ENCODE measurements at places on chromosomes 12 and 14.
A peak's percentile ranks its signal among the peaks of the same experiment; 100 is the strongest.

- H3K4me3 ChIP-seq, result peak within 1 kb of the TSS; percentile 99
- peak within 1 kb of the TSS; percentile 99 for H3K27ac ChIP-seq
- peaks cover 33% of the 10 kb centered on the region for H3K4me1 ChIP-seq
Observed at GRCh38 chr12:14961466-14962152, at the start of gene ARHGDIB. TSS of gene ARHGDIB (minus strand) at chr12:14961601. CDS start at chr12:14950712, 10,889 bp downstream.

- H3K36me3 ChIP-seq, result no peaks in the 10 kb centered on the region
- no peak overlapping the region for H3K4me3 ChIP-seq
- H3K27me3 ChIP-seq, result peaks cover 9% of the 10 kb centered on the region
- H3K4me1 ChIP-seq, result peaks cover 9% of the 10 kb centered on the region
- H3K27ac ChIP-seq, result no peak overlapping the region
Observed at GRCh38 chr12:4643747-4644146, 5.1 kb downstream of the AKAP3 start.

GRCh38 chr14:45065540-45065939 is 18.4 kb upstream of the PRPF39 start:
- peaks cover 13% of the 10 kb centered on the region for H3K4me1 ChIP-seq
- H3K27ac ChIP-seq, result no peak overlapping the region
- no peak for DNase-seq
- H3K27me3 ChIP-seq, result no peaks in the 10 kb centered on the region
- no peak overlapping the region for H3K4me3 ChIP-seq
- H3K36me3 ChIP-seq, result peaks cover 6% of the 10 kb centered on the region

DNA sequence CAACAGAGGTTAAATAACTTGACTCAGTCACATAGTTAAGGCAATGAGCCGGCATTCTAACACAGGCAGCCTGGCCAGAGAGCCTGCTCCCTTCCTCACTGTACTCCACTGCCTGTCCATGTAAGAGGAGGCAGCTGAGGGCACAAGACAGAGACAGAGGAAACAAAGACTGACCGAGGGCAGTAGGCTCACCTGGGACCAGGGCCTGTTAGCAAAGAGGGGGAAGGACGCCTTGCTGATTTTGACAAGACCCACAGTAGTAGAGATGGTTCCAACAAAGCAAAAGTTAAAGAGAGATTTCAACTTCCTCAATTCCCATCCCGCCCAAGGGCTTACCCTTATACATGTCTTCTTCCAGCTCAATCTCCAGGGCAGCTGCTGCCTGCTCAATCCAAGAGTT is 26.5 kb downstream of the OTUB2 start:
- no peak overlapping the region for H3K4me3 ChIP-seq
- peaks cover 71% of the 10 kb centered on the region for H3K36me3 ChIP-seq
- peaks cover 46% of the 10 kb centered on the region for H3K4me1 ChIP-seq
- no peak for DNase-seq

- no peak overlapping the region for H3K27ac ChIP-seq
- no peaks in the 10 kb centered on the region for H3K36me3 ChIP-seq
- no peaks in the 10 kb centered on the region for H3K4me1 ChIP-seq
- no peak overlapping the region for H3K4me3 ChIP-seq
Observed at GRCh38 chr12:95182868-95183415, 34.3 kb downstream of the FGD6 start.

DNA sequence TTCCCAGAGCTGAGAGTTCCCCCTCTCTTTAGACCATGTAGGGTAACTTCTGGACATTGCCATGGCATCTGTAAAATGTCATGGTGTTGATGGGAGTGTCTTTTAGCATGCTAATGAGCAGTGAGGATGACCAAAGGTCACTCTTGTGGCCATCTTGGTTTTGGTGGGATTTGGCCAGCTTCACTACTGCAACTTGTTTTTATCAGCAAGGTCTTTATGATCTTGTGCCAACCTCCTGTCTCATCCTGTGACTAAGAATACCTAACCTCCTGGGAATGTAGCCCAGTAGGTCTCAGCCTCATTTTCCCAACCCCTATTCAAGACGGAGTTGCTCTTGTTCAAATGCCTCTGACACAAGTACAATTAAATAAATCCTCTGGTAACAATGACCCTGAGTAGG is 244.4 kb downstream of the NEDD1 start:
- H3K4me3 ChIP-seq, result no peak overlapping the region
- no peaks in the 10 kb centered on the region for H3K27me3 ChIP-seq
- no peaks in the 10 kb centered on the region for H3K36me3 ChIP-seq
- no peak for DNase-seq

DNA sequence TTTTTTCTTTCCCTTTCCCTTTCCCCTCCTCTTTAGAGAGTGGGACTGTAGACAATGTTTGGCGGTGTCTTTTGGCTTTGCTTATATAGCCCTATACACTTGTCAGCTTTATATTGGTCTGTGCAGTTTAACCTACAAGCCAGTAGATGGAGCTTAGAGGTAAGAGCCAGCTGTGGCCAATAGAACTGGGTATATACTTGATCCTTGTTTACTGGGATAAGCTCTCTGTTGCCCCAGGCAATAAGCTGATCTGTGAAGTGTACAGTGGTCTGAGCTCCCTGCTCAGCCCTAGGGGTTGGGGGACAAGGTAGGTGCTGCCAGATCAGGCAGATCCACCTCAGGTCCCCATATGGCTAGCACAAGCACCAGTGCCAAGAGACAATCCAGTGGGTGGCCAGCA is 434.1 kb downstream of the NOVA1 start:
- H3K4me3 ChIP-seq, result no peak overlapping the region
- H3K36me3 ChIP-seq, result no peaks in the 10 kb centered on the region
- H3K27ac ChIP-seq, result no peak overlapping the region
- no peak for DNase-seq

- peak overlapping the region; percentile 62 for H3K4me3 ChIP-seq
- H3K27ac ChIP-seq, result peak overlapping the region; percentile 45
- DNase-seq, result peak; percentile 7
- H3K36me3 ChIP-seq, result no peaks in the 10 kb centered on the region
Observed at GRCh38 chr12:63151623-63152320, 771 bp upstream of the AVPR1A start.

DNA sequence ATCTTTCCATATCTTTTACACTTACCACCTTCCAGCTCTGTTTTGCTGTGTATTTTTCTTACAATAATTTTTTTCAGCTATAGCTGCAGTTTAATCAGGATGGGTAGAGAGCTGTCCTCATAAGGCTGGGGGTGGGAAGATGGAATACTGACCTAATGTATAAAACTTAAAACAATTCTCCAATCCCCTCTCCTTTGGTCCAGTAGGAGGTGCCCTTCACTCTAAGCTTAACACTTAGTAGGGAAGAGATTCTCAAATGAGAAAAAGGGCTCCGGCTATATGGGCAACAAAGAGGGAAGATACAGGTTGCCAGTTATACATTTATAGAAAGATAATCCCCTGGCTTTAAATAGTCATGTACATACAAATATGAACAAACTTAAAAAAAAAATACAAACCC is 2.8 kb downstream of the ORMDL2 start:
- H3K4me1 ChIP-seq, result peaks cover 27% of the 10 kb centered on the region
- no peak overlapping the region for H3K4me3 ChIP-seq
- H3K27ac ChIP-seq, result no peak overlapping the region
- H3K36me3 ChIP-seq, result peaks cover 42% of the 10 kb centered on the region

DNA sequence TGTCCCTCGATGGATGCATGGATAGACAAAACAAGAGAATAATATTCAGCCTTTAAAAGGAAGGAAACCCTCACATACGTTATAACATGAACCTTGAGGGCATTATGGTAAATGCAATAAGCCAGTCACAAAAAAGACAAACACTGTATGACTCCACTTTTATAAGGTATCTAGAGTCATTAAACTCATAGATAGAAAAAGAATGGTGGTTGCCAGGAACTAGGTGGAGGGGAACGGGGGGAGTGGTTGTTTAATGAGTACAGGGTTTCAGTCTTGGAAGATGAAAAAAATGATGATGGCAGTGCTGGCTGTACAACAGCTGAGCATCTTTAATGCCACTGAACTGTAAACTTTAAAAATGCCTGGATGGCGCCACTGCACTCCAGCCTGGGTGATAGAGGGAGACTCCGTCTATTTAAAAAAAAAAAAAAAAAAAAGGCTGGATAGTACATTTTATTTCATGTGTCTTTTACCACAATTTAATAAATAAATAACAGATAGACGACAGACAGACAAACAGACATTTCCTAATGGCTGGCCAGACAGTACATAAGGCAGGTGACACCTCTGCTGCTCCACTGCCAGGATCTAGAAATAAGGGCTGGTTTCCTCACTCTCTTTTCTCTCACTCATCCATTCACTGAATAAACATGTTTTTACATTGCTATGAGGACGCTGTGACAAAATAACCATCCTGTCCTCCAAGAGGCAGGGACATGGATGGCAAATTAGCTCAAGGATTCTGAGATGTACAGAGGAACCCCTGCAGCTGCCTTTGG is 118.8 kb downstream of the FOXN3 start:
- no peak overlapping the region for H3K4me3 ChIP-seq
- H3K36me3 ChIP-seq, result peaks cover 34% of the 10 kb centered on the region
- peaks cover 17% of the 10 kb centered on the region for H3K4me1 ChIP-seq
- no peak for DNase-seq
- H3K27ac ChIP-seq, result no peak overlapping the region
- no peaks in the 10 kb centered on the region for H3K27me3 ChIP-seq

DNA sequence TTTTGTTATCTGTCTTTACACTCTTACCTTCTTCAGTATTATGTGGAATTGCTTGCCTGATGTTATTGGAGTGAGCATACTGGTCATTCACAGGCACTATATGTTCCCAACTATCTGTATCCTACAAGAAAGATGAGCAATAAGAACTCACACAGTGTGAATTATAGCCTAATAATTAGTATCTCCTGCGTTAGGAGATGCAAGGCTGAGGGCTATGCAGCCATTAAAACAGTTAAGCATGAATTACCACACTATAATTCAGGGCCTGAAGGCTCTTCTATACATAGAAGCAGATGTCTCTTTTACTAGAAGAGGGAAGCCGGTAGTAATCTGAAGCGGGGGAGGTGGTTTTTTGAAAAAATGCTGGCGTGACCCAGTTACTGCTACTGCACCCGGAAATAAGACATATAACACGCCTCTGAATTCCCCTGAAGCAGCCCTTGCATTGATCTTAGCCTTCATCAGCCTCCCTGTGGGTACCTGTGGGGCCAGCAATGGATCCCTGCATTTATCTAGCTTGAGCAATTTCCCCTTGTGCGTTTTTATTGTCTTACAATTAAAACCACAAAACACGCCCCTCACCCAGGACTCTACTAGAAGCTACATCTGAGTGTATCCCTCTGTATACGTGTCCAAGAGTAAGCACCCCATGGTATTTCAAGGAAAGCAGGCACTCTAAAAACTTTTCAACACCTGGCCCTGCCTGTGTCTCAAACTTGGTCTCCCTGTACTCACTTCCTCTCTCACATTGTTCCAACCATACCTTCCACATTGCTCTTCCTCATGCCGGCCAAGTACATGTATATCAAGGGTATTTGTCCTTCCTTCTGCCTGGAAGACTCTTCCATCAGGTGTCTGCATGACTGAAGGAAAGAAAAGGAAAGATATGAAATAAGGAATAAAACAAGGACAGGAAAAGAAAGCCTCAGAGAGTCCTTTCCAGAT is 210.9 kb upstream of the ARID2 start:
- peaks cover 12% of the 10 kb centered on the region for H3K4me1 ChIP-seq
- DNase-seq, result peak; percentile 31
- peak overlapping the region; percentile 52 for H3K4me3 ChIP-seq
- H3K27ac ChIP-seq, result peak overlapping the region; percentile 79
- H3K36me3 ChIP-seq, result no peaks in the 10 kb centered on the region

DNA sequence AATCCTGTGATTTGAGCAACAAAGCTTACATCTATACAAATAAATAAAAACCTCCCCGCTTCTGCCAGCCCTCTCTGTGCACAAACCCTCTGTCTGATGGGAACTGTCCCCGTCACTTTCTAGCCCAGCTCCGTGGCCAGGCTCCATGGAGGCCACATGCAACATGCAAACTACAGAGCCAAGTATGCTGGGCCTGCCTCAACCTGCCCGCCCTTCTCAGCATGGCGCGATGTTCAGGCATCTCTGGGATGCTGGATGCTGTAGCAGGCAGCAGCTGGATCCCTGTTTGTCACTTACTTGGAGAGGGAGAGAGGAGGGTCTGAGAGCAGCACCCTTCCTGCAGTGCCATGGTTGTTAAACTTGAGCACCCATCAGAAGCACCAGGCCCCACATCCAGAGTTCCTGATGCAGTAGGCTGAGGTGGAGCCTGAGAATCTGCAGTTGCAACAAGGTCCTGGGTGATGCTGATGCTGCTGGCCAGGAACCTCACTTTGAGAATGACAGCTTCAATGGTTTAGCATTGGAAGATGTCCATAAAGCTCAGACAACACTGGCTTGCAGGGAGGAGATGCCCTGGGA is 32.4 kb downstream of the CLMN start:
- no peak overlapping the region for H3K27ac ChIP-seq
- H3K27me3 ChIP-seq, result peaks cover 18% of the 10 kb centered on the region

DNA sequence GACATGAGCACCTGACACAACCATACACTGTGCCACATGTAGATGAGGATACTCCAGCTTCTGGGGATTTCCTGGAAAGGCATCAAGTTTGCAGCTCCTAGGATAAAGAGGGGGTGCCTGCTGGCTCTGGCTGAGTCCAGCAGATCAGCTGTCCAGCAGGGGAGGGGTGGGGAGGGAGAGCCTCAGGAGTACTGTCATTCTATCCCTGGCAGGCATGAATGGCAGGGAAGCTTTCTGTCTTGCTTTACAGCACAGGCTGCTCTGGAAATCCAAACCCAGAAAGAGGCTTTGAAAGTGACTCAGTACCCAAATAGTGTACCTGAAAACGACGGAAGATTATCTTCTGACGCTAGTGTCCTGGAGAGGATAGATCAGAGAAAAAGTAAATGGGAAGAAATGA is 32.2 kb downstream of the SLC8A3 start:
- H3K27ac ChIP-seq, result no peak overlapping the region
- H3K27me3 ChIP-seq, result peaks cover 4% of the 10 kb centered on the region
- H3K4me1 ChIP-seq, result no peaks in the 10 kb centered on the region
- DNase-seq, result no peak

DNA sequence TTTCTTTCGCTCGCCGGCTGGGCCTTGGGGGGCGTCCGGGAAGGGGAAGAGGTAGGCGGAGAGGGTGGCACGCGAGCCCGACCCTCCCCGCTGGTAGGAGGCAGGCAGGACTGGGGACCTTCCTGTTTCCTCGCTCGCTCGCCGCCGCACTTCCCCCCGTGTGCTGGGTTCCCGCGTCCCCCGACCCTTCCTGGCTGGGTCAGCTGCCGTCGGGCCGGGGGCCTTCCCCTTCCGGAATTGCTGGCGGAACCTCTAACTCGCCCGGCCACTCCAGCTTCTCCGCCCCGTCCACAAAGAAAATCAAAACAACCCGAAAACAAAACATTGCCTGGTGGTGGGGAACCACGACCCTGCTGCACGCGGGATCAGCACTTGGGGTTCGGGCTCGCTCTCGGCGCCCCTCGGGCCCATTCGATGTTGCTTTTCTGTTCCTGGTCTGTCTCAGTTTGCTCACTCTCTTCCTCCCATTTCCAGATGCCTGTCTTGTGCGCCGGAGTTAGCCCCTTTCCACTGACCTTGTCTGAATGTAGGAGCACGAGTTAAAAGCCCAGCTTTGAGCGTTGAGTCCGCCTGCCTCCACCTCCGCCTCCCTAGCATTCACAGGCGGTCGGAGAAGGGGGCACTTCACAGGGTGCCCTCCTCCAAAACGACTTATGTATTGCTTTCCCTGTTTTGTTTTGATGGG is 581 bp downstream of the PAPOLA start:
- peaks cover 28% of the 10 kb centered on the region for H3K36me3 ChIP-seq
- H3K4me1 ChIP-seq, result peaks cover 29% of the 10 kb centered on the region
- peak; percentile 39 for DNase-seq
- peaks cover 8% of the 10 kb centered on the region for H3K27me3 ChIP-seq

- no peak overlapping the region for H3K4me3 ChIP-seq
- H3K4me1 ChIP-seq, result peaks cover 22% of the 10 kb centered on the region
- H3K27ac ChIP-seq, result no peak overlapping the region
- H3K36me3 ChIP-seq, result no peaks in the 10 kb centered on the region
- DNase-seq, result no peak
Observed at GRCh38 chr12:93594766-93595311, 22.4 kb downstream of the SOCS2 start.
